Heart left ventricle (tissue), 16 donors: ENCODE measurements at places on chromosomes 2 and 18. TPM values are rescaled to one million over a fixed set of nuclear protein-coding genes. Genes with fewer than 3 reads are reported as not detected.

DNA sequence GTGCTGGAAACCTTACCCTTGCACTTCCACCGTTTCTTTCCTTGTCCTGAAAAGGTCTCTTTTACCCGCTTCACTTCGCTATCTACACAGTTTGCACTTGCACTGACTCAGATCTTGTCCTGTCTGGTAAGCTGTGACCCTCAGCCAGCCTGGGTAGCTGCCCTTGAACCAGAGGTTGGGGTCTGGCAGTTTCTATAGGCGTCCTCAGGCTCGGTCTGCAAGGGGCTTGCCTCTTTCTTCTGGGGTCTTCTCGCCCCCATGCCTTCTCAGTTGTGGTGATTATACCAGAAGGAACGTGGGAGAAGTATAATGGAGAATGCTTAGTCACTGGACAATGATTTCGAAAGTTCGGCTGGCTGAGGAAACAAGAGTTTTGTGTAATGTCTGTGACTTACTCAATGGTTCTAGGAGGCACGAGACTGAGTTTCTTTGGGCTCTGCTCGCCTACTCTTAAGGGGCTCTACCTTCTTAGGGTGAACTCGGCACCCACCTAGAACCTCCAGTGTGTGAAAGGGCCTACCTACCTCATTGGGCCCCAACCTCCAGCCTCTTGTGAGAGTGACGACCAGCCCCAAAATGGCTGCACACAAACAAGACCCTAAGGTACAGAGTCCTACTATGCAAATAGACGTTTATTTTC, 6.9 kb upstream of the STAT1 start:
- H3K4me3 ChIP-seq: peak overlapping the region; percentile 71
- peak overlapping the region; percentile 93 for H3K27ac ChIP-seq
- no peaks in the 10 kb centered on the region for H3K36me3 ChIP-seq

DNA sequence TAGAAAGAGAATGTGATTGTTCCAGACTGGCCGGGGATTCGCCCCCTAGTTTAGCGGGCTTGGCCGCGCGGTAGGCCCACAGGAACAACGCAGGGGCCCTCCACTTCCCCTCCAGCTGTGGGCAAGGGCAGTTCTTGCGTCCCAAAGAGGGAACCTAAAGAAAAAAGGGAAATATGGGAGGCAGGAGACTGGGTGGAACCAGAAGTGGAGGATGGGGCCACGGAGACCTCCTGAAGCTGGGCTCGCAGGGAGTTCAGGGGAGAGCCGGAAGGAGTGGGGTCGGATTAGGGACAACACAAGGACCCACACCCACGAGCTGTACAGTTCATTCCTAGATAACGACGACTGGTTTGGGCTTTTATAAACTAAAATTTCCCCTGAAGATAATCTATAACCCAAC, 18.2 kb downstream of the GNLY start:
- no peaks in the 10 kb centered on the region for H3K36me3 ChIP-seq
- no peak for DNase-seq
- peaks cover 36% of the 10 kb centered on the region for H3K4me1 ChIP-seq
- H3K27ac ChIP-seq: peak overlapping the region; percentile 91
- H3K4me3 ChIP-seq: no peak overlapping the region
- no peaks in the 10 kb centered on the region for H3K27me3 ChIP-seq

DNA sequence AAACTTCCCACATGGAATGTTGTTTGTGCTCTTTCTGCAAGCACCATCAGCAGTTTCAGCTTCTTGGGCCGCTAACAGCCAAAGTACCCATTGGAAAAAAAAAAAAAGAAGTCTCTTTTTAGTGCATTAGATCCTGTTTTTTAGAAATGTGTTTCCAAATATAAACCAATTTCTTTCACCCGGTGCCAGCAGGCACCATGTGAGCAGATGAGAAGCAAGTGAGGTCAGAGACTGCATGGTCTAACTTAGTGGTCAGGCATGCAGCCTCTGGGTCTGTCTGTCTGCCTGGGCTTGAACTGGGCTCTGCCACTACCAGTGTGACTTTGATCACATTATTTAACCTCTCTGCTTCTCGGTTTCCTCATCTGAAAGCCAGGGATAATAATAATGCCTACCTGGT, 75.2 kb upstream of the NRP2 start:
- no peaks in the 10 kb centered on the region for H3K4me1 ChIP-seq
- H3K4me3 ChIP-seq: no peak overlapping the region
- H3K27me3 ChIP-seq: peaks cover 4% of the 10 kb centered on the region
- no peak overlapping the region for H3K27ac ChIP-seq
- no peaks in the 10 kb centered on the region for H3K36me3 ChIP-seq

DNA sequence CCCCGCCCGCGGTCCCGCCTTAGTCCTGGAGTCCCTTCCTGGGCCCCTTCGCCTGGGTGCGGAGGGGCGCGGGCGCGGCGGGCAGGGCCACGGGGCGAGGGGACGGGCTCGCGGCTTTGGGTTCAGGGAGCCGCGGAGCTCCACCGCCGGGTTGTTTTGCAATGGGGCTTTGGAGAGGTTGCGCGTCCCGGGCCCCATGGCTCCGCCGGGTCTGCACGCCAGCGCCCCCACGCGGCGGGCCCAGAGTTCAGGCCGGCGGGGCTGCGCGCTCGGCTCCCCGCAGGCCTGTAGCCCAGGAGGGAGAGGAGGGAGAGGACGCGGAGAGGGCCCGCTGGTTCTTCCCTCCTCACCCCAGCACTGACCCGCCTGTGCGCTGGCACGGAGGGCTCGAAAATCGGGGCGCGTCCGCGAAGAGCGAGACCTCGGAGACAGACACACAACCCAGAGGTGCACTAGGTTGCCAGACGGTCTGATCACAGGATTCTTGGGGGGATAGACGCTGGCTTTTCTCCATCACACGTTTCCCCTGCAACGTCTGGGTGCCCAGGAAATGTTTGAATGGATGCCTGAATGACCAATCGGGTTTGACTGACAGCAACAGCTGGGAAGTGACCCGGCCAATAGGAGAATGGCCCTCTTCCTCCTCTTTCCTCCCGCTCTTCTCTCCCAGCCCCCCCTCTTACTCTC, 4.9 kb upstream of the SIX2 start:
- H3K4me3 ChIP-seq: peak overlapping the region; percentile 27
- peaks cover 40% of the 10 kb centered on the region for H3K27me3 ChIP-seq
- peaks cover 23% of the 10 kb centered on the region for H3K4me1 ChIP-seq

Gene ICA1L
- 8.1 TPM for total RNA-seq

GRCh38 chr2:40448476-40449079, 3.3 kb downstream of the SLC8A1 start:
- no peak overlapping the region for H3K27ac ChIP-seq
- H3K36me3 ChIP-seq: no peaks in the 10 kb centered on the region
- H3K4me3 ChIP-seq: no peak overlapping the region
- H3K4me1 ChIP-seq: peaks cover 40% of the 10 kb centered on the region
- H3K27me3 ChIP-seq: no peaks in the 10 kb centered on the region

Gene CCDC150
- 3.1 TPM for total RNA-seq

GRCh38 chr2:105609746-105610402, 134.8 kb upstream of the NCK2 start:
- DNase-seq: no peak
- H3K27ac ChIP-seq: no peak overlapping the region
- H3K36me3 ChIP-seq: no peaks in the 10 kb centered on the region
- H3K27me3 ChIP-seq: no peaks in the 10 kb centered on the region

DNA sequence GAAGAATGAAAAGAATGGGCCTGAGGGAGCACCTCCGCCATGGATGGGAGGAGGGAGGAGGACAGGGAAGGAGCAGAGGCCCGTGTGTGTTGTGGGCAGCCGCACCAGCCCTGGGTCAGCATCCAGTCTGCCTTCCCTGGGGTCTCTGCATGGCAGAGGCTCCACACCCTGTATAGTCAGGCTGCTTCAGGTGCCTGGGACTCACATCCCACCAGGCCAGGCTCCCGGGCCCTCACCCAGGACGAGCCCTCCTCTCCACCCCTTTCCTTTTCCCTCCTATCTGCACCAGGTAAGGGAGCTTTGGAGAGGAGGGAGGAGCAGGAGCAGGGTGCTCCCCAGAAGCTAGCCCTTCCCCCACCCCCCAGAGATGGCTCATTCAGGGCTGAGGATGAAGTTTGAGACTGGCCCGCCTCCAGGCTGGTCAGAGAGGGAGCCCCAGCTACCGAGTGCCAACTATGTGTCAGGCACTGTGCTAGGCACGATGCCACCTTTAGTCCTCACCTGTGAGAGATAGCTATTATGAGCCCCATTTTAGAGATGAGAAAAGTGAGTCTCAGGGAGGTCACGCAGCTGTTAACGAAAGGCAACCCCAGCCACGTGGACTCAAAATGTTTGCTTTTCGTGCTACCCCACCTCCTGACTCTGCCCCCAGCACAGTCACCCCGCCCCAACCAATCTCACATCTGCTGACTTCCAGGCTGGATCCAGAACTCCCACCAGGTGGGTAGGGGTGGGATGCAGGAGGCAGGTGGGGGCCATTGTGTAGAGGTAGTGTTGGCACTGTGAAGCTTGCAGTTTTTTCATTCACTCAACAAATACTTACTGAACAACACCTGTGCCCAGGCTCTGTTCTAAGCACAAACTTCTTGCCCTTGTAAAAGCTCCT, 242.1 kb downstream of the DYSF start:
- no peak for DNase-seq
- H3K27me3 ChIP-seq: no peaks in the 10 kb centered on the region
- H3K4me1 ChIP-seq: peaks cover 4% of the 10 kb centered on the region

DNA sequence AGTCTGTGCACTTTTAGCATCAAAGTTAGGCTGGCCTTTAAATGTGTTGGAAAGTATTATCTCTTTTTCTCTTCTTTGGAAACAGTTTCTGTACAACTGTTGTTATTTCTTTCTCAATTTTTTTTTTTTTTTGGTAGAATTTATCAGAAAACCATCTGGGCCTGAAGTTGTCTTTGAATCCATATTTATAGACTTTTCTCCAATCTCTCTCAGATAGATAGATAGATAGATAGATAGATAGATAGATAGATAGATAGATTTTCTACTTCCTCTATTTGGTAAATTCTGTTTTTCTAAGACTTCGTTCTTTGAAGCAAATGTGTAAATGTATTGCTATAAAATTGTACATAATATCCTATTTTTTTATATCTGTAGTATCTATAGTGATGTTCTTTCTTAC, 17.5 kb downstream of the DNAJC10 start:
- DNase-seq: no peak
- no peaks in the 10 kb centered on the region for H3K4me1 ChIP-seq
- no peaks in the 10 kb centered on the region for H3K27me3 ChIP-seq
- no peak overlapping the region for H3K4me3 ChIP-seq
- H3K36me3 ChIP-seq: peaks cover 90% of the 10 kb centered on the region
- no peak overlapping the region for H3K27ac ChIP-seq

- no peaks in the 10 kb centered on the region for H3K4me1 ChIP-seq
- H3K27me3 ChIP-seq: no peaks in the 10 kb centered on the region
- no peak for DNase-seq
- H3K36me3 ChIP-seq: no peaks in the 10 kb centered on the region
Measured at GRCh38 chr2:159802673-159803072, 4.7 kb upstream of the CD302 start.

- no peak overlapping the region for H3K4me3 ChIP-seq
- no peaks in the 10 kb centered on the region for H3K27me3 ChIP-seq
- H3K4me1 ChIP-seq: no peaks in the 10 kb centered on the region
- H3K27ac ChIP-seq: no peak overlapping the region
- DNase-seq: no peak
Measured at GRCh38 chr2:168157926-168158325, 89.5 kb downstream of the STK39 start.

- H3K4me1 ChIP-seq: no peaks in the 10 kb centered on the region
- no peaks in the 10 kb centered on the region for H3K36me3 ChIP-seq
- H3K4me3 ChIP-seq: no peak overlapping the region
- no peak overlapping the region for H3K27ac ChIP-seq
- no peaks in the 10 kb centered on the region for H3K27me3 ChIP-seq
- DNase-seq: no peak
Measured at GRCh38 chr2:67858886-67859285, 203.9 kb downstream of the C1D start.

Gene PSTPIP2
- 15.0 TPM for total RNA-seq

DNA sequence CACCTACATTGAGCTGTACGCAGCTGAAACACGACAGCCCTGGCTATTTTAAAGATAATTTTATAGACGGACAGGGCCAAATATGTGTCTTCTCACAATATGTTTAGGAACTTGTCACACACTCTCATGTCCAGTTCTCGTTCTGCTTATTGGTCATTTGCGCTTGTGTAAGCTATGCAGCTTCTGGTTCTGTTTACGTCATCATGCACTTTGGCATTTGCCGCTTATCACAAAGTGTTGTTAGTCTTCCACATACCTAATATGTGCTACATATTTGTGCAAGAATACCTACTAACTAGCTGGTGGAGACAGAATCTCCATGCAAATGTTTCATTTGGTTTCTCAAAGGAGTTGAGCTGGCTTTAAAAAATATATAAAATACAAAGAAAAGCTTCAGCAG, 7.5 kb upstream of the ZNF516 start:
- H3K4me3 ChIP-seq: no peak overlapping the region
- H3K4me1 ChIP-seq: no peaks in the 10 kb centered on the region
- no peaks in the 10 kb centered on the region for H3K36me3 ChIP-seq
- no peak overlapping the region for H3K27ac ChIP-seq
- DNase-seq: no peak

DNA sequence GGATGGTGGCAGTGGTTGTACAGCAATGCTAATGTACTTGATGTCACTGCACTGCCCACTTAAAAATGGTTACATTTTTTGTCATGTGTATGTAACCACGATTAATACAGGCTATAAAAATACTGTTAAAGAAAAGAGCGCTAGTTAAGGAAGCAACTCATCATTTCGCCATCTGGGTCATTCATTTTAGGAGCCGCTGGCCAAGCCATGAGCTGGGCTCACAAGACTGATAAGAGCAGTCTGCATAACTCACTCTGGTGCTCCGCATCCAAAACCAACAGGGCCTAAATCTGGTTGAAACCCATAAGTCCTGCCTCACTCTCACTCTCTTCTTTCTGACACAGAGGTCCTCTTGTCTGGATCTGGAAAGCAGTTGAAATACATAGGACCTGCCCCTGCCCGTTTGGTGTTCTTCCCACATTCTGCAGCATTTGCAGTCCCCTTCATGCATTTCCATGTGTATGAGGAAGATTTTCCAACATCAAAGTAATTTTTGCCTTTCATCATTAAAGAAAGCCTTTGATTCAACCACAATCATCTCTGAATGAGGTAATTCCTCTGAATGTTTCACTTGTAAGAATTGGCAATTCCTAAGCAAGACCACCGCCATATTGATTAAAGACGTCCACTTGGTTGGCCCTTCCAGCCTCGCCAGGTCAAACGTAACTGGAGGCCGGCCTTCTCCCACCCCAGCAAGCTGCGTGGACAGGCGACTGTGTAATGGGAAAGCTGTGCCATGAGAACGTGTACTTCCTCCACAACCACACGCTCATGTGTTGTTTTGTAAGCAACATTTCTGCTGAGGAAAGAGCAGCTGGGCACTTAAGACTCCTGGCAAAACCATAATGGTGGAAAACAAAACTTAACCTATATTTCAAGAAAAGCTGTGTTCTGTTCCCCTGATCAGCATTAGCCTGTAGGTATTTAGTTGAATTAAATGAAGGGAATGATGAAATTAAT, 112.2 kb downstream of the VAPA start:
- no peak overlapping the region for H3K4me3 ChIP-seq
- no peaks in the 10 kb centered on the region for H3K27me3 ChIP-seq
- peaks cover 7% of the 10 kb centered on the region for H3K4me1 ChIP-seq
- peak; percentile 46 for DNase-seq
- H3K27ac ChIP-seq: peak overlapping the region; percentile 32

- no peak overlapping the region for H3K4me3 ChIP-seq
- no peak overlapping the region for H3K27ac ChIP-seq
- H3K4me1 ChIP-seq: peaks cover 14% of the 10 kb centered on the region
- H3K36me3 ChIP-seq: no peaks in the 10 kb centered on the region
- no peak for DNase-seq
Measured at GRCh38 chr2:24993406-24994145, 21.8 kb upstream of the DNAJC27 start.

GRCh38 chr18:80196528-80197320, 50.6 kb downstream of the PARD6G start:
- no peaks in the 10 kb centered on the region for H3K4me1 ChIP-seq
- no peak overlapping the region for H3K27ac ChIP-seq
- H3K27me3 ChIP-seq: no peaks in the 10 kb centered on the region
- no peak for DNase-seq
- H3K4me3 ChIP-seq: no peak overlapping the region
- H3K36me3 ChIP-seq: no peaks in the 10 kb centered on the region

Gene MOGAT1
- 0.42 TPM for total RNA-seq
